Urothelium cell line (cell line): ENCODE measurements at places on chromosomes 2 and 18.

DNA sequence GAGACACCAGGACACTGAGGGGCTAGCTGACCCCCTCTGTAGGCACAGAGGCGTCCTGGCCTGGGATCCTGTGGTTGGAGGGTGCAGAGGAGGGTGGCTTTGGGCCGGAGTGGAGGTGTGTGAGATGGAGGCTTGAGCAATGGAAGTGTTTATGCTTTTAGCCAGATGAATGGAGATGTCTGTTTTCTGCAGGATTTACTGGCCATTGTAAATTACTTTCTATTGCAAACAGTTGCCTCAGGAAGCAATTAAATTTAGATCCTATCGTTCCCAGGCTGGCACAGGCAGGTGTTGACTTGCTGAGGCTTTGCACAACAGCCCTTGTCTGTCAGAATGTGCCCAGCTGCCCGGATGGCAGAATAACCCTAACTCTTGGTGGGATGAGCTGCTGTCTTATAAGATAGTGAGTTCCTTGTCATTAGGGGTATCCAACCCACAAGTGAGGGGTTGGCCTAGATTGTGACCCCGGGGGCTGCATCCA is 1.8 kb upstream of the ARID5A start:
- no peak for DNase-seq

- DNase-seq = no peak
These were observed 57.0 kb upstream of the HDAC4 start for GRCh38 chr2:239457586-239458445.

- no peak for DNase-seq
These were observed 376.6 kb downstream of the NBAS start for GRCh38 chr2:15184491-15184890.

GRCh38 chr18:31447530-31448191 is at the start of gene DSG3:
DSG3 (plus strand) TSS chr18:31447741; CDS start chr18:31447878, 137 bp downstream.
- no peak for DNase-seq

GRCh38 chr2:6212491-6212890 is 520.3 kb downstream of the SOX11 start:
- DNase-seq = no peak

DNA sequence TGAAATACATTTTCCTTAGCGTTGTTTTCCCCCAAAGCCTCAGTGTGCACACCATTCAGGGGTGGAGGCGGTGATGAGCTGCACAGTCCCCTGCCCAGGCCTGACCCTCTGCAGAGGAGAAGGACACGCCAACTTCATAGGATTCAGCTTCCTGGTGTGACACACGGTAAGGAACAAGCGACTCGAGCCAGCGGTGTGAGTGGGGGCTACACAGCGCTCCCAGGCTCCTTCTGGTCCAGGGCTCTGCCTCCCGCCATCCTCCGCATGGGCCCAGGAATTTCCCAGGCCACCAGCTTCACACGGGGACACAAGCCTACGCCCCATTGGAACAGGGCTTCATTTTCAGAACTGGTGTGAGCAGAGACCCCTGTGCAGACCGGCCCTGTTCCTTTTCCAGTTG is 272.1 kb downstream of the HDAC4 start:
- DNase-seq = no peak

- DNase-seq = no peak
These were observed 1434.4 kb downstream of the LRP1B start for GRCh38 chr2:140696449-140696848.

GRCh38 chr2:96414161-96414710 is 78.7 kb downstream of the NCAPH start:
- no peak for DNase-seq

DNA sequence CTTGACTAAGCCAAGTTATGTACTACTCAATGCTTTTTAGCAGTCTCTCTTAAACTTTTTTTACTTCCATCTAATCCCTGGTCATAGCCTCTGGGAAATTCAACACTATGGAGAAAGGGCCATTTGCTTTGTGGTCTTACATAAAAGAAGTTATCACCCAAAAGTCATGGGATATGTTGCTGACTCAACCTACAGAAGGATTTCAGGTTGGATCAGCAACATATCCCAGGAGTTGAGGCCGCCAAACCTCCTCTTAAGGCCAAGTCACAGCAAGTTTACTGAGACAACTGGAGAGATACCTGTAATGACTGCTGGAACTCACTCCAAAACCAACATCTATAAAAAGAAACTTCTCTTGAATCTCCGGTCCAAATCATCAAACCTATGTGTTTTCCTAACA is 141.1 kb downstream of the IRS1 start:
- no peak for DNase-seq

DNA sequence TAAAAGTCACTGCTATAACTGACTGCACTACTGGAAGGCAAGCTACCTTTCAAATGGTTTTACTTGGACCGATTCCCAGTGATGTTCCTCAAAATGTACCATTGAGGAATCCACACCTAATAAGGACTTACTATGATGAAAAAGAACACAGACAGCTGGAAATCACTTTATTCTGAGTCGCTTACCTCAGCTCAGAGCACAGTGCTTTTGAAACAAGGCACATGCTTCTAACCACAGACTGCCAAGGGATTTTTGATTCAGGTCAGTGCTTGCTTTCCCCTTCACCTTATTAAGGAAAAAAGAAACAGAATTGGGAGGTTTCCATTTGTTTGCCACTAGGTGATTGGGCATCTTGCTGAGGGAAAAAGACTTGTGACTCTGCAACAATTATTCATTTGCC is 707.5 kb upstream of the FSHR start:
- no peak for DNase-seq

DNA sequence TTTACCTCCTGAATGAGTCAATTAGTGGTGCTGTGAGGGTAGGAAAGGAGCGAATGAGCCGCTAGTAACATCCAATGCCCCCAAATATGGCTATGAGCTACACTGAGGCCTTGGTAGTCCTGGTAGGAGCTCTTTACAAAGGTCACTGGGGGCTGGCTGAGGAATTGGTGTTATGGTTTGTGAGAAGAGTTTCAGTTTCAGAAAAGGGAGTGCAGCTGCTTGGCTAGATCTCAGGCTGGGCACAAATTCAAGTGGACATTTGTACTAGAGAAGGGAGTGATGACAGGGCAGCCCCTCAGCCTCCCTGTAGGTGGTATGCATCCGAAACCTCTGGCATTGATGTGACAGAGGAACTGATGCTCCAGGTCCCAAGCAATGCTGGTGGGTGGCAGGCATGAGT is 13.9 kb upstream of the PAIP2B start:
- no peak for DNase-seq

DNA sequence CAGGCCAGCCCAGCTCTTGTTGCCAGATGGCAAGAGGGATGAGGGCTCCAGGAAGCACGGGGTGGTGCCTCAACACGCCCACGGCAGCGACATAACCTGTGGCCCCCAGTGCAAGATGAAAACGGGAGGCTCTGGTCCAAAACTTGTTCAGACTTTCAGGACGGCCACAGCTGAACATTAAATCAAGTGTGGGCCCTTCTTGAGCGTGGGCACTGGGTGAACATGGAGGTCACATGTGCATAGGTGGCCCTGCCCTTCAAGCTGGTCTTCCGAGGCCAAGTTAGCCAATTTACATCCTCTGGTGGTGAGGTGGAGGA is 77.5 kb downstream of the NDUFA10 start:
- no peak for DNase-seq

DNA sequence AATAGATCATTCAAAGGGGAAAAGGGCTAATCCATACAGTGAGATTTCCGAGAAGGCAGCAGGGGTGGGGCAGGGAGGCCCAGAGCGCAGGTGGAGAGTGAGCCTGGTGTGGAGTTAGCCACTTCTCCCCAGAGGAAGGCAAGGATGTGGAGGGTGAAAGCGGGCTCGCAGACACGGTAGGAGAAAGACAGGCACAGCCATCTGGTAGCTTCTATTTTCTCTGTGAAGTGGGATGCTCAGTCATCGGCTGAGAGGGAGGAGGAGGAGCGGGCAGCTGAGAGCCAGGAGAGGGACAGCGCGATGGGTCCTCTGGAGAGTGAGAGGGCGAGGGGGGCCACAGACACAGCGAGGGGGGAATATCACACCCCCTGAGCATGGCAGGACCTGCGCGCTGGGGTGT is 153.3 kb upstream of the NDUFV2 start:
- DNase-seq = peak; percentile 67

- DNase-seq = no peak
These were observed 276.5 kb upstream of the FN1 start for GRCh38 chr2:215712219-215712868.

GRCh38 chr2:105683011-105683492 is 61.7 kb upstream of the NCK2 start:
- DNase-seq = no peak

- DNase-seq = no peak
These were observed 1605.6 kb upstream of the ZEB2 start for GRCh38 chr2:146125551-146125950.

DNA sequence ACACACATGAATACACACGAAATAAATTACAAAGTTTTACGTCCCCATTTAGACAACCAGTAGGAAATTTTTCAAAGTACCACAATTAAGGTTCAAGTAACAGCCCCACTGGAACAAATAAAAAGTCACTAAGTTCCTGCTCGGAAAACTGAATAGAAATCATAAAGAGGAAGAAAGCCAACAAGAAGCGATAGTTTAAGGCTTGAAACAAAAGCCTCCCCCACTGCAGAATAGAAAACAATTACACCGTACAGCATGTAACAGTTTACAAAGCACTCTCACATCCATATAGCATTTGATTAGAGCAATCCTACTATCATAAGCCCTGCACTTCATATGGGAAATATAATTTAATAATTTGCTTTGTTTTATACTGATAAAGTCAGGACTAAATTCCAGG is 15.5 kb downstream of the KLF7 start:
- DNase-seq = no peak

- DNase-seq = no peak
These were observed 170.0 kb downstream of the AGAP1 start for GRCh38 chr2:235663875-235664274.

DNA sequence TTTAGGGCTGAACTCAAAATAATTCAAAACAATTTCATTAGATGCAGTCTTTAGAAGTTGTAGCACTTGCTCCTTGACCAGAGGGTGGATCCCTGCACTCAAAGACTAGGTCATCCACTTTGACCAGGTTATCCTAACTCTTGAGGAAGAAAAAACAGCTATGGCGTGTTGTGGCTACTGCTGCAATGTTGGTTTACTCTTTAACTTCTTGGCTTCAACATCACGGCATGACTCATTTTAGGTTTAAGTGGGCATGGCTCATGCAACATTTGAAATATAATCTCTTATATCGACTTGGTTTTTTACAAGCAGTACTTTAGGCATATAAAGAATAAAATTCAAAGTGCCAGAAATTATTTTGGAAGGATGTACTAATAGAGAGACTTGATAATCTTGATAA is 35.4 kb downstream of the ANKRD29 start:
- DNase-seq = peak; percentile 10

DNA sequence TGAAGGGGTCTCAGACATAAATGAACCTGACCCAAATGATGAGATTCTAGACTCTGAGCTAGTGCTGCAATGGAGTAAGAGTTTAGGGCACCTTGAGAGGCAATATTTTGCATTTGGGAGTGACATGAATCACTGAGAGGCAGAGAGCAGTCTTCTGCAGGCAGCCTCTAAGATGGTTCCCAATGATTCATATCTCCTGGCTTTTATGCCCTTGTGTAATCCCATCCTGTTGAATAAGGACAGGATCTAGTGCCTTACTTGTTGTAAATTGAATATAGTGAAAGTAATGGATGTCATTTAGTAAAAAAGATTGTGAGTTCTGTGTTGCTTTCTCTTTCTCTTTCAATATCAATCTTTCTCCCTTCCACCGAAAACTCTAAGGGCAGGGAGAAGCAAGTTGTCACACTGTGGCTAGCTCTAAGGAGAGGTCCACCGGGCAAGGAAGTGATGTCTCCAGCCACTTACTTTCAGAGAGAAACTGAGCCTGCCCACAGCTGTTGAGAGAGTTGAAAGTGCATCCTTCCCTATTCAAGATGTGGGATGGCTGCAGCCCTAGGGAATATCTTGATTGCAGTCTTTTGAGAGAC is 144.7 kb downstream of the TRIB2 start:
- no peak for DNase-seq

GRCh38 chr2:9703085-9703678 is 72.4 kb upstream of the YWHAQ start:
- DNase-seq = peak; percentile 92

- peak; percentile 64 for DNase-seq
These were observed 686 bp upstream of the PNO1 start for GRCh38 chr2:68157002-68157401.

GRCh38 chr18:36464126-36464651 is 166.7 kb downstream of the FHOD3 start:
- DNase-seq = no peak
